ENCODE measurements at places on chromosomes 7 and 10.
A peak's percentile ranks its signal among the peaks of the same experiment; 100 is the strongest.

DNA sequence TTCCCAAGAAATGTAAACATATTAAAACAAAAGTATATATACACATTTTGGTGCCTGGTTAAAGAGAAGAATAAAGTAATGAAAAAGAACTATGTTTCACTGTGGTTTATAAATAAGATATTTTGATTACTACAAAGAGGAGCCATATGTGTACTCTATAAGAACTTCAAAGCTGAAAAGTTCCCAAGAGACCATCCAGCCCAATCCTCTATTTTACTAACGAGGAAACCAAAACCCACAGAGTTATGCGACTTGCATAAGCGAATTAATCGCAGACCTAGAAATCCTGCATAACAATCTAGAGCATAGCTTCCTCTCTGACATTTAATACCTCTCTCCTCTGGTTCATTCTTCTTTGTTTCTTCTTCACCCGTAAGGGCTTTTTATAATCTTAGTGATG lies 937.1 kb downstream of the CNTNAP2 start:
- DNase-seq: peak; percentile 7

DNA sequence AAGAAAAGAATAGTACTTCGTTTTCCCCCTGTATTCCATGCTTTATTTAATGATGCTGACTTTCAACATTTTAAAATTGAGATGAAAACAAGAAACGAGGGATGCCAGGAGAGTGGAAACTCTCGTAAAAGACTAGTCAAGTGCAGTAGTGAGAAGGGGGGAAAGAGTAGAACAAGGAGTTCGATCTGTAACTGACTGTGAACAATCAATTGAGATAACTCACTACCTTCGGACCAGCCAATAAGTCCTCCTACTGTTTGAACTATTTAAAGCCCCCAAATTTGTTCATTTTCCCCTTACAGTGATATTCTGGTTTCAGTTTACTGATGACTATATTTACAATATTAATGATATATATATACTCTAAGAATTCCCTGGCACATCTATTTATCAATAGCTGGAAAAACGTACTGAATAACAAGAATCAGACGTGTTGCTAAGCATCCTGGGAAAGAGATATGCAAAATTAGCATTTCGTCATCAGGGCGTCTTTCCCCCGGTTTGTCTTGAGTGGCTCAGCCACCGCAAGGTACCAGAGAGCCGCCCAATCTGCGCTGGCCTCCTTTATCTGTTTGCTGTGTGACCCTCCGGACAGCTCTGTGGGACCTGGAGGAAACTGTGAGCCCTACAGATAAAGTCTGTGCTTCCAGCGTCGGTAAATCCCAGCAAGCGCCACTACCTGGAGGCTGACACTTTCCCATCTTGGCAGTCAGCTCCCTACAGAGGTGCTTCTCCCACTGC lies 41.1 kb downstream of the PDIA4 start:
- DNase-seq: peak; percentile 92

DNA sequence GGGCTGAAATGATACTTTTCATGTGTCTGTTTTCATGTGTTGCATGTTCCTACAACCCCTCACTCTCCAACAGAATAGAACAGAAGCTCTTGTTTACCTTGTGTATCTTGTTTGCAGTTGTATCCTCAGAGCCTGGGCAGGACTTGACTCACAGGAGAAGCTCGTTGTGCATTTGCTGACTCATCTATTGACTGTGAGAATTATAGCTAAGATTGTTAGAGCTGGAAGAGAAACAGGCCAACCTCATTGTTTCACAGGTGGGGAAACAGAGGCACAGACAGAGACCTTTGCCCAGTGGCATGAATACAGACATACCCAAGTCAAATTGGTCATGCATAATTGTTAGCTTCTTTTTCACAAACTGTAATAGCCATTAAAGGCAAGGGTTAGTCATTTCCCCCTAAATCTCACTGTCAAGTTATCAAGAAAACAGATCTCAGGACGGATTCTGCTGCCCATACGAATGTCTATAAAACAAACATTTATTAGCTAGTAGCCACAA lies 4.6 kb upstream of the TSPAN15 start:
- DNase-seq: peak; percentile 92

- no peak for DNase-seq
Measured at GRCh38 chr7:34058801-34059135, 153.4 kb downstream of the BMPER start.

DNA sequence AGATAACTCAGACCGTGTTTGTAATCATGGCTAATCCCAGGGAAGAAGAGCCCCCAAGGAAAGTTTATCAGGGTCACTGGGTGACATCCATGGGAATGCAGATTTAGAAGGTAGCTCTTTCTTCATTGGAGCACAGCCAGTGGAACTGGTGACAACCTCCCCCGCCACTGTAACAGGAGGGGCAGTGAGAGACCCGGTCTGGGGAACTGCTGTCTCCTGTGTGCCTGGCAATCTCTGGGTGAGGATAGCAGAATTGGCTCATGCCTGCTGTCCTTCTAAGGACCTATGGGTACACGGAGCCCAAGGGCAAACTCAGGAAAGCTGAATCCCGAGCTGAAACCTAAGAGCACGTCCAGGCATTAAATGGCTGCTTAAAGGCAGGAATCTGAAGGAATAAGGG lies 341.6 kb downstream of the ABCA13 start:
- no peak for DNase-seq

DNA sequence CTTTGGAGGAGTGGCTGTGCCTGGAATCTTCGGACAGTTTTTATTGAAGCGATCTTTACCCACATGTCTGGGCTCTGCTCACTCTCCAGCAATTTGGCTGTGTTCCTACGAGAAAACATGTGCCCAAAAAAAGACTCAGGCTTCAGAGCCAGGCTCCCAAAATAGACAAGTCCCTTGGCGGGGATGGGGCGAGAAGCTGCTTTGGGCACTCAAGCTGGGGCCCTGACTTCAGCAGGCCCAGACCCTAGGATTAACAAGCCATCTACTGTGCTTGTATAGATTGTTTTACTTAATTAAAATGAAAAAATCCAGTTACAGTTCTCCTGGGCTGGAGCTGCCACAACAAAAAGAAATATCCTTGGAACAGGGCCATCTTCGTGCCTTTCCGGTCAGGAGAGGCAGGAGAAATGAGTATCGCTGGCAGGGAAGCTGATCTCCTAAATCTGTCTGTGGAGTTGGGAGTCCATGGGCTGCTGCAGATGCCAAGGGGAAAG lies 51.4 kb upstream of the PDCD4 start:
- DNase-seq: no peak

DNA sequence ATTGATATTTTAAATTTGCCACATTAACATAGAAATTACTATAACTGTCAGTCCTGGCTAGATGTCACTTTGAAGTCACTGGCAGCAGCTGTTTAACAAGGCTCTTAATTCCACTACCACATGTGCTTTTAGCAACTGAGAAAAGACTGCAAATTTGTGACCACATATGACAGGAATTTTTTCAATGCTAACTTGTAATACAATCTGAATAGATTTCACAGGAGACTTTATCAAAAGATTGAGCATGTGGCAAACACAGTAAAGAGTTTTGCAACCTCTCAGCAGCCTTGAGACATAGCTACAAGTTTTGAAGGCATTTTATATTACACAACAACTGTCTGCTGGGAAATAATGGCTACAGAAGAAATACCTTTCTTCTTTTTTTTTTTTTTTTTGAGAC lies 73.0 kb downstream of the MICU1 start:
- DNase-seq: peak; percentile 97

DNA sequence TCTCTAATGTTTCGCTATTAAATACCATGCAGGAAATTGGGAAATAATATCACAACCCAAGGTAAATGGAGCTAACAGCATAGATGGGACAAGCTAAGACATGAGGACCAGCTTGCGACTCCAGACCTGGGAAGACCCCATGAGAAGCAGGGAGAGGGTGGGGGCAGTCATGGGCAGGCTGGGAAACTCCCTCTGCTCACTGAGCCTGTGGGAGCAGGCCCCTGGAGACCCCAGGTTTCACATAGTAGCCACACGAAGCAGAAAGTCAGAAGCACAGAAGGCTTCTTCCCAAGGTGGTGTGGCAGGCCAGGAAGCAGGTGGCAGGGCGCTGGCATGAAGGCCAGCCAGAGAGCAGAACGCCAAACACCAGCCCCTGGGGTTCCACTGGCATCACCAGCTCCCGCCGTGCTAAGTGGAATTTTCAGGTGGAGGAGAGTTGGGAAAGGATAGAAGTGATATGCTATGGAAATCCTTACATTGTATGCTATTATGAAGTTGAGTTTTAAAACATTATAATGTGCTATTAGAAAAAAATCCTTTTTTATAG lies 99.9 kb upstream of the RNF32 start:
- no peak for DNase-seq

- no peak for DNase-seq
Measured at GRCh38 chr10:58384544-58384998, 639 bp upstream of the TFAM start.

DNA sequence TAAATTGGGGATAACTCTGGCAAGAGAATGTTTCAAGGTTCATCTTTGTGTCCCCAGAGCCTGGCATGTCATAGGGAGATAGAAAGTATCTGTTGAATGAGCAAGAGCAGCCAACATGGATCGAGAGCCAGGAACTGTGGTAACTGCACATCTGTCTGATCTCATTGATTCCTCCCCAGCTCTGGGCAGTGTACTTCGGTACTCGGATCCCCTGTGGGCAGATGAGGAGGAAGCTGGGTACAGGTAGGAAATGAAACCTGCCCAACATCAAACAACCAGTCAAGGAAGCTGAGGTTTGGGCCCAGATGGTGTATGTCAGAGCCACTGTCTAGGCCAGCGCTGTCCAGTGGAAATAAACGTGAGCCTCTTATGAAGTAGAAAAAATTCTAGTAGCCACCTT lies 76.4 kb downstream of the GRK5 start:
- no peak for DNase-seq

Measured in choroid plexus epithelial cell (primary cell).